Stimulated activated CD8-positive, alpha-beta memory T cell treated with anti-CD3 and anti-CD28 coated beads, Interleukin-7, amount 100 ng/mL, for 1 hour (primary cell): ENCODE measurements at places on chromosomes 4 and X.

DNA sequence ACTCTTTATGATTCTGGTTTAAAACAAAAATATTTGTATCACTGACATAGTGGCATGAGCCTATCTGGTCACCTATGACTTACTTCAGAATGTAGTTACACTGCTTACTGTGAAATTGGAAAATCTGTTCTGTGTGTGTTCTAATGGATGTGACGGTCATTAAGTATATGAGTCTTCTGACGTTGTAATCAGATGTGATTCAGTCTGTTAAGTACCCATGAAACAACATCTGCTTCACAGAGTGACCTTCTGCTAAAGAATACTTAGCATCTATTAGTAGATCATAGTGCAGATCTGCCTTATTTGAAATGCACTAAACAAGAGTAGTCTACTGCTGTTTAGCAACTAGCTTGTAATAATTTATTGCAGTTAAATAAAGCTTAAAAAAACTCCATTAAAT lies 317.1 kb downstream of the DCTD start:
- no peak for DNase-seq

DNA sequence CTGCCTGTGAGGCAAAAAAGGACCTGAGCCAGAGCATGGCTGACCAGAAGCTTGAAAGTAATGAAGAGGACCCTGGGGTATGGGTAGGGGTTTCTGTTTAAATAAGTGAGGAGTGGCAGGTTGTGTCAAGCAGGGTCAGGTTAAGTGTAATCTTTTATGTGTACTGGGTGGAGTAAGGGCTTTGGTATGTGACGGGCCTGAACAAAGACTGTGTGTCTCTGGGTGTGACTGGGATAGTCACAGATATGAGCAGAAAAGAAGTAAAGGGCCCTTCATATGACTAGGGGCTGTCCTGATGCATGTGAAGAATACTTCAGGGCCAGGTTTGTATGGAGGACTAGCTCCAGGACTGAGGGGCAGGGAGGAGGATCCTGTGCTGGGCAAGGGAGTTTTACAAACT lies 82.4 kb downstream of the ITIH6 start:
- no peak for DNase-seq

DNA sequence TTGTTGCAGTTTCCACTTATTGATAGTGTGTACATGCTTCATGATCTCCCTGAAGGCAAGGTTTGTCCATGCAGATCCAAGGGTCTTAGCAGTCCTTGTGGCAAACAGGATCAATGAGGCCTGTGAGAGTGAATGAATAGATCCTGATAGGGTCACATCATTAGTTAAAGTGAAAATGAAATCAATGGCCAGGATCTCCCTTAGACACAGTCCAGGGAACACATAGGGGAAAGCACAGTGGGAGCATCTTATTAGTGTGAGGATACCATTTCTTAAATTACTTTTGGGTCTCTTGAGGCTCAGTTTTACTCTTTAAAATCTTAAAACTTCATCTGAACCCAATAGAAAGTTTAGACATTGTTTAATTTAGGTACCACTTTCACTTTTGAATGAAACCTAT lies 59.3 kb downstream of the ARHGAP6 start:
- no peak for DNase-seq

DNA sequence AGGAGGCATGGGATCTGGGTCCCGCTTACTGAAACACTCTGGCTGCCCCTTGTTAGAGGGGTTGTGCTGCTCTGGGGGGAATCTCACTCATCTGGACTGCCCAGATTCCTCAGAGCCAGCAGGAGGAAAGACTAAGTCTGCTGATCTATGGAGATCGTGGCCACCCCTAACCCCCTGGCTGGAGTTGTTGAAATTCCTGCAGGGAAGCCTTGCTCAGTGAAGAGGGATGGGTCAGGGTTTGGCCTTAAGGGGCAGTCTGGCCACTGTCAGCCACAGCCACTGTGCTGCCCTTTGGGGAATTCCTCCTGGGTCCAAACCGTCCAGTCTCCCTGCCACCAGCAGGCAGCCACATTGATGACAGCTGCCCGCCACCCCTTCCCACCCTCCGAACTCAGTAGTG lies 362.0 kb upstream of the AMOT start:
- no peak for DNase-seq

DNA sequence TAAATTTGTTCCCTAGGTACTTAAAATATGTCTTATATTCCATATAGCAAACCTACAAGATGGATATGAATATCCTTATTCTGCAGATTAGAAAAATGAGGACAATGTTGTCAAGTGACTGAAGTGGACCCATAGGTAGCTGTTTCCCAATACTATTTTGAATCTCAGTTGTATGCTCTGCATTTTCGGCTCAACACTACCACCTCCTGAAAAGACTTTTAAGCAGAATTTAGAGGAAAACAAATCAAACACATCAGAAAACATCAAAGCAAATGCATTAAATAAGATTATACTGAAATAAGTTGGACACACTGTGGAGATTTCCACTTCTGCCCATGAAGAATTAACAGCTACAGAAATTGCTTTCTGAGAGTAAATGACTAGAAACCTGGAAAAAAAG lies 488.7 kb downstream of the TRIML1 start:
- DNase-seq: no peak
